ENCODE measurements at places on chromosomes 5 and 9.

GRCh38 chr9:135009794-135010585, 77.5 kb upstream of the OLFM1 start:
- no peak for DNase-seq

GRCh38 chr5:168865968-168866367, 286.8 kb upstream of the PANK3 start:
- no peak for DNase-seq

DNA sequence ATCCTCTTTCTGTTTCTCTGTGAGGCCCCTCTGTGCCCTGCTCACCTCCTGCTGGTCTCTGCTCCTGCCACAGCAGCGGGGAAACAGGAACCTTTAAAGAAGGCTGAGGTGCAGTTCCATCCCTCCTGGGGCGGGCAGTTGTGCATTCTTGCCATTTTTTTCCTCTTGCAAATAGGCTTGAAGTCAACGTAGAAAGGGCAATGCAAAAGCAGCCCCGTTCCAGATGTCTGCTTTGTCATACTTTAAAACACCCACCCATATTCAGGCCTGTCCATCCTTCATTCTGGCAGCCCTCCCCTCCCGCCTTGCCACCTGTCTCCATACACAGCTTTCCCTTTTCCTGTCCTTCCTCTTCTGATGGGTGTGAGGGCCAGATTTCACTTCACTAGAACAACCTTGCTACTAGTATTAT, 65.4 kb upstream of the KLF9 start:
- DNase-seq: no peak

- DNase-seq: no peak
Observed at GRCh38 chr9:102841376-102841775, 153.8 kb upstream of the CYLC2 start.

DNA sequence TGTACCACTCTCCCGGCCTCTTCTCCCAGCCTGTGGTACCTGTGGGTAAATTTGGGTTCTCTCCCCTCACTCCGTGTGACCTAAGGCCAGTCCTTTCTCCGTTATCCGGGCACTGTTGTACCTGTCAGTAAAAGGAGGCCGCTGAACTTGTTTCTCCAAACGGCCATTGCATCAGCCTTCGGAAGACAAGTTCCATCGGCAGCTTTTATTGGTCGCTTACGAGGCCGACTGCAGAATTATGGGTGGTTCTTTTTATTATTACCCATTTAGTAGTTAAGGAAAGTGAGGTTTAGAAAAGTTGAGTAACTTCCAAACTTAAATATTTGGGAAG, 558 bp downstream of the GRPEL2 start:
- DNase-seq: peak; percentile 40

DNA sequence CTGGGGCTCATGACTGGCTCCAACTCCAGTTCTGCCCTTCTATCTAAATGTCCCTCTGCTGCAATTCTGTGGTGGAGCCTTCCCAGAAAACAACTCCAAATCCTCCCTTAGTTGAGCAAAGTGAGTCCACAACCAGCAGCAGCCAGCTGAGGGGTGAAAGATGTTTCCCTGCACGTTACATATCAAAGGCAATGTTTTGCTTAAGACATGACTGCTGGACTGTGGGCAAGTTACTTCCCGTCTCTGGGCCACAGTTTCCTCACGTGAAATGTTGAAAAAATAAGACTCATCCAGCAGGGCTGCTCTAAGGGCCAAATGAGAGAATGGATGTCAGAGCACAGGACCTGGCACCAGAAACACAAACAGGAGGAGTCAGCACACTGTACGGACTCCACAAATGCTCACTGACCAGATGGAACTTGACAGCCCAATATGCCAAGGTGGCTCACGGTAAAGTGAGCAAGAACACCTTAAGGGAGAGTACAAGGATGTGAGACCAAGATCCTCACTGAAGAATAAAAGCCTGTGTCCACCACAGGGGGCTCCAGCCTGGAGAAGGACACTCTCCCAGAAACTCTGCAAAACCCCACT, 138.4 kb upstream of the ABCA1 start:
- no peak for DNase-seq

GRCh38 chr5:135741040-135741439, 93.4 kb upstream of the SLC25A48 start:
- no peak for DNase-seq

DNA sequence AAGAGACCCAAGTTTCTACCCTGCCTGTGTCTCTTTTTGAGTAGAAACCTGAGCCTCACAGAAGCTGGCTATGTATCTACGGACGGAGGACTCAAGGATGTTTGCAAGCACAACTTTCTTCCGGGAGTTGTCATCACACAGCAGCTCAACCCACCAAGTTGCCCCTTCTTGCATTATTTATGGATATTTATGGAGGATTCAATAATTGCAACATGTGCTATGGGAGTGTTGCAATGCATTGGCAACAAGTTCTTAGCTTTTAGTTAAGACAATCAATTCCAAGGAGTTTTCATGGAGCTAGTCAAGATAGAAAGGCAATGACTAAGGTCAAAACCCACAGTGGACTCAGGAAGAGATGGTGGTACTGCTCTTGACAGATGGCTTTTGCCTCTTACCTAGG, 336.9 kb downstream of the ENC1 start:
- no peak for DNase-seq

GRCh38 chr5:17735761-17736160, 101.5 kb downstream of the TAF11L14 start:
- no peak for DNase-seq

DNA sequence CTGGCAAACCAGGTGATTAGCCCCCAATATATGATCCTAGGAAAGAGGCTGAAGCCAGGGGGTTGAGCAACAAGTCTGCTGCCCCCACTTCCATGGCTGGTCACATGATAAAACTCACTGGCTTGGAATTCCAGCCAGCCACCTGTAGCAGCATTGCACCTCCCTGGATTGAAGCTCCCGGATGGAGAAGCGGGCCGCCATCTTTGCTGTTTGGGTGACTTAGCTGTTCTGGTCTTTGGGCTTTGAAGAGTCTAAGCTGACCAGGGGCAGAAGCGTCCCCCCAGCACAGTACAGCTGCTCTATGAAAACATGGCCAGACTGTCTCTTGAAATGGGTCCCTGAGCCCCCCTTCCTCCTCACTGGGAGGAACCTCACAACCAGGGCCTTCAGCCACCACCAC, 610.2 kb downstream of the ANXA1 start:
- DNase-seq: no peak

DNA sequence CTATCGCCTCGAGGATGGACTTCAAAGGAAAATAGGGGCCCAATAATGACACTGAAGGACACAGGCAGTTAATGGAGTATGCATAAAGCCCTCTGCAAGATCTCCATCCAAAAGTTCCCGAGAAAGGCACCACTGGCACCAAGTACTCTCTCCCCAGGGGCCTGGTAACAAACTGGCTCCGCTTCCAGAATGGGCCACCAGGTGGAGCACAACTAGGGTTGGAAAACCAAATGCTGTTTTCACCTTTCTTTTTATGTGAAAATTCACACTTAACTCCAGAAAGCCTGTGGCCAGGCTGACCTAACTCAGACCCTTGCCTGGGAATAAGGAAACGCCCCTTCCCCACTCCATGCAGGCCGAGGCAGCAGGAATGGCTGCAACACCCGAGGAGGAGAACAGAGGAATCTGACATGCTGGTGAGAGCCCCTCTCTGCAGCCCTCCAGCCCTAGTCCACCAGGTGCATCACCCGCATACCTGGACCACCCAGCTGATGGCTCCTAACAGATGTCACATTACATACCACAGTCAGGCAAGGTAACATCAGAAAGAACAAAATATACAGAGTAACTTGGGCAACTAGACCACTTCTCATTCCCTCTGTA, 42.8 kb downstream of the CAMSAP1 start:
- peak; percentile 80 for DNase-seq

GRCh38 chr5:134784946-134785620, 26.5 kb downstream of the DDX46 start:
- no peak for DNase-seq

DNA sequence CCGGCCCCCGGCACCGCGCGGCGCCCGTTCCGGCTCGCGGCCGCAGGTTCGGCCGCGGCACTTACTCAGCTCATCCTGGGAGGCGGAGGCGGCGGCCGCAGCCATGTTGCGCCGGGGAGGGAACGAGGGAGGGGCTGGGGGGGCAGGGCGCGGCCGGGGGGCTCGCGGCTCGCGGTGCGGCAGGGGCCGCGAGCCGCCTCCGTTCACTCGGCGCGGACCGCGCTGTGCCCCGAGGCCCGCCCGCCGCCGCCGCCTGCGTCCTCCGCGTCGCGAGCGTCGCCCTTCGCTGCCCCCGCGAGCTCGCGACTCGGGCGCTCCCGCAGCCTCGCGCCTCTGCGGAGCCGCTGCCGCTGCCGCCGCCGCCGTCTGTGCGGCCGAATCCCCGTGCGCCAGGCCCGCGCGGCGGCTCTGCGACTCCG, 735 bp downstream of the ECPAS start:
- DNase-seq: peak; percentile 65

GRCh38 chr5:91632871-91633270, 249.8 kb upstream of the ARRDC3 start:
- DNase-seq: no peak

DNA sequence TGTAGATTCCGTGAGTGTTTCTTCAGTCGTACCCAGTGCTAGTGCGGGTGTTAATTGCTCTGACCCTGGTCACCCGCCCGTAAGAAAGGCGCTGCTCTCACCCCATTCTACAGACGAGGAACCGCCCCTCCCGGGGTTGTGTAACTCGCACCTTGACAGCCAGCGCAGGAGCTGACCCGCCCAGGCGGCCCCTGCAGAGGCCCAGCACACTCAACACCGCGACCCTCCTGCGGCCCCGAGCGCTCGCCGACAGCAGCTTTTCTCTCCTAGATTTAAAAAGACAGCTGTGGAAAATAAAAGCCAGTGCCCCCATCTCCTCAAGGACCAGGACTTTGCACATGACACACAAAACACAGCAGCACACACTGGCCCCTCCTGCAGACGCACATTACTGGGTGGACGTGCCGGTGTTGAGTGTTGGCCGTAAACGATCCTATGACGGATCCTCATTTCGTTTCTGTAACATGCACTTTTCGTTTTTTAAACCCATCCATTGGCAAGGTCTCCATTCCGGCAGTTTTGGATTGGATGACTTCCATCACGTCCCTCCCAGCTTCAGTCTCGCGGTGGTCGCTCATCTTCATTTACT, 22.9 kb downstream of the OR2V2 start:
- no peak for DNase-seq
